Stomach (tissue), 19 donors: ENCODE measurements at places on chromosomes 6 and 20.

- DNase-seq = peak; percentile 19
- H3K27me3 ChIP-seq = peaks cover 9% of the 10 kb centered on the region
- H3K36me3 ChIP-seq = no peaks in the 10 kb centered on the region
- H3K4me3 ChIP-seq = no peak overlapping the region
- H3K27ac ChIP-seq = no peak overlapping the region
Observed at GRCh38 chr6:35562060-35562459, 49.4 kb upstream of the TULP1 start.

DNA sequence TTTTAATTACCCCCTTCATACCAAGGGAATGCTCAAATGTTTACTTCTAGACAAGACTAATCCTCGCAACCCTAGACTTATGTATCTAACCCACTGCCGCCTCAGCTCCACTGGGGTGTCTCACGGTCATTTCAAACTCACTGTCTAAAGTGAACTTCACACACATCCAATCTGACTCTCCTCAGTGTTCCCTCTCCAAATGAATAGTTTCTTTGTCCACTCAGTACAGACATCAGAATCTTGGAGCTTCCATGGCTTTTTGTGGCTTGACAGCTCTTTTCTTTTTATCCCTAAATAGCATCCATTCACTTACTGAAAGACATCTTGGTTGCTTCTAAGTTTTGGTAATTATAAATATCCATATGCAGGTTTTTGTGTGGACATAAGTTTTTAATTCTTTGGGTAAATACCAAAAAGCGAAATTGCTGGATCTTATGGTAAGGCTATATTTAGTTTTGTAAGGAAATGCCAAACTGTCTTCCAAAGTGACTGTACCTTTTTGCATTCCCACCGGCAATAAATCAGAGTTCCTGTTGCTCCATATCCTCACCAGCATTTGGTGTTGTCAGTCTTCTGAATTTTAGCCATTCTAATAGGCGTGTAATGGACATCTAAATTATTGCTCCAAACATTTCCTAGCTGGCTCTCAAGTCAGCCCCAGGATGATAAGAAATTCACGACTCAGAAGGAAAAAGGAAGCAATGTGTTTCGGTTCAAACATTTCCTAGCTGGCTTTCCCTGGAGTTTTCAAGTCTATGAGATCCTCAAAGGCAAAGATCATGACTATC, 73.1 kb downstream of the DNAAF9 start:
- no peak overlapping the region for H3K27ac ChIP-seq
- peaks cover 65% of the 10 kb centered on the region for H3K36me3 ChIP-seq
- no peak overlapping the region for H3K4me3 ChIP-seq
- H3K4me1 ChIP-seq = no peaks in the 10 kb centered on the region

DNA sequence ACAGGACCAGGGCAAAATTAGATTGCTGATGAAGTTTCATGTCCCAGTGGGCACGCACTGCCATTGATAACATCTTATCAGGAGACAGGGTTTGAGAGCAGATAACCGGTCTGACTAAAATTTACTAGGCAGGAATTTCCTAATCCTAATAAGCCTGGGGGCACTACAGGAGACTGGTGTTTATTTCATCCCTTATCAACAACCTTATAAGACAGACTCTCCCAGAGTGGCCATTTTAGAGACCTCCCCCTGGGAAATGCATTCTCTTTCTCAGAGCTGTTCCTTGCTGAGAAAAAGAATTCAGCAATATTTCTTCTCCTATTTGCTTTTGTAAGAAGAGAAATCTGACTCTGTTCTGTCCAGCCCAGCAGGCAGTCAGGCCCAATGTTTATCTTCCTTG, 423.4 kb upstream of the IMPG1 start:
- no peaks in the 10 kb centered on the region for H3K4me1 ChIP-seq
- no peaks in the 10 kb centered on the region for H3K36me3 ChIP-seq
- DNase-seq = no peak
- H3K27ac ChIP-seq = no peak overlapping the region

DNA sequence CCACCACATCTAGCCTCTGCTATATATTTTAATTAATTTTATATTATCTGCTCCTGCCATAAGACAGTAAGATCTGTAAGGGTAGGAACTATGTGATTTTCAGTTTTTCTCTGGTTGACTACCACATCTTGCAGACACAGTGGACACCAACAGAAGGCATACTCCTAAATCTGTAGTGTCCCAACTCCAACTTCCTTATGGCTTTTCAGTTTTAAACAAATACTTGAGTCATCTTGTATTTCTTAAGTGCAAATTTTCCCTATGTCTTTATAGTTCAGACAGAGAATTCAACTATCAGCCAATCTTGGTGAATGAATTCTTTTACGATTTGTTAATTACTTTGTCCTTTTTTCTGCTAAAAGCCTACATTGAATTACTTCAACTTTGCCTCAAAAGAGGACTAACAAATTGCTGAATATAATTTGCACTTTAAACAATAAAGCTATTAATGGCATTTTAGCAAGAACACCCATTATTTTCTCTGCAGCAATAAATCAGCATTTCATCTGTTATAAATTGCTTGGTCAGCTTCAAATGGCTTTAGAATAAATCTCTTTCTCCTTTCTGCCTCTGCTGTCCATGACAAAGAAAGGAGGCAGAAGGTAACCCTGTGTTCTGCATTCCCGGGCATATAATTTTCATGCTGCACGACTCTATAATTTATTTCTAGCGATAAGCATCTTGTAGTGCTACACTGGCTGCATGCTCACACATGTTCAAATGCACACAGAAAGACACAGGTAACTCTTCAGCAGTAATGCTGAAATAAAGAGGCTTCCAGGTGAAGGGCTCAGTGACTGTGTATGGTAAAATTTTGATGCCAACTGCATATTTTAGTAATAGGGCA, 144.8 kb downstream of the BACH2 start:
- no peak overlapping the region for H3K4me3 ChIP-seq
- H3K36me3 ChIP-seq = no peaks in the 10 kb centered on the region
- DNase-seq = no peak
- H3K27ac ChIP-seq = no peak overlapping the region

- no peak for DNase-seq
- H3K27me3 ChIP-seq = no peaks in the 10 kb centered on the region
- no peaks in the 10 kb centered on the region for H3K36me3 ChIP-seq
- H3K4me3 ChIP-seq = no peak overlapping the region
Observed at GRCh38 chr6:51953246-51953645, 134.2 kb downstream of the PKHD1 start.

DNA sequence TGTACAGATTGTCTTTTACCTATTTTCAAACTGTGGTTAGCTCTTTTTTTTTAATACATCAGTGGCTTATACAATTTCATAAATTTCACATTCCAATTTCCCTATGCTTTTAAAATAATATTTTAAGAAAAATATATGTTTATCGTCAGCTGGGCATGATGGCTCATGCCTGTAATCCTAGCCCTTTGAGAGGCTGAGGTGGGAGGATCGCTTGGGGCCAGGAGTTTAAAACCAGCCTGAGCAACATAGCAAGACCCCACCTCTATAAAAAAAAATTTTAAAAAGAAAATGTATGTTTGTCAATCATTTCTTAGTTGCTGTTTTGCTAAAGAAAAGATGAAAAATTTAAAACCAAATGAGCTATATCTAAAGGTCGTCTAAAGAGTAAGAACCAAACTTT, 3.4 kb downstream of the GJA1 start:
- H3K36me3 ChIP-seq = no peaks in the 10 kb centered on the region
- H3K4me3 ChIP-seq = peak overlapping the region; percentile 57
- peaks cover 20% of the 10 kb centered on the region for H3K27me3 ChIP-seq
- H3K27ac ChIP-seq = peak overlapping the region; percentile 85
- H3K4me1 ChIP-seq = peaks cover 14% of the 10 kb centered on the region
- no peak for DNase-seq

DNA sequence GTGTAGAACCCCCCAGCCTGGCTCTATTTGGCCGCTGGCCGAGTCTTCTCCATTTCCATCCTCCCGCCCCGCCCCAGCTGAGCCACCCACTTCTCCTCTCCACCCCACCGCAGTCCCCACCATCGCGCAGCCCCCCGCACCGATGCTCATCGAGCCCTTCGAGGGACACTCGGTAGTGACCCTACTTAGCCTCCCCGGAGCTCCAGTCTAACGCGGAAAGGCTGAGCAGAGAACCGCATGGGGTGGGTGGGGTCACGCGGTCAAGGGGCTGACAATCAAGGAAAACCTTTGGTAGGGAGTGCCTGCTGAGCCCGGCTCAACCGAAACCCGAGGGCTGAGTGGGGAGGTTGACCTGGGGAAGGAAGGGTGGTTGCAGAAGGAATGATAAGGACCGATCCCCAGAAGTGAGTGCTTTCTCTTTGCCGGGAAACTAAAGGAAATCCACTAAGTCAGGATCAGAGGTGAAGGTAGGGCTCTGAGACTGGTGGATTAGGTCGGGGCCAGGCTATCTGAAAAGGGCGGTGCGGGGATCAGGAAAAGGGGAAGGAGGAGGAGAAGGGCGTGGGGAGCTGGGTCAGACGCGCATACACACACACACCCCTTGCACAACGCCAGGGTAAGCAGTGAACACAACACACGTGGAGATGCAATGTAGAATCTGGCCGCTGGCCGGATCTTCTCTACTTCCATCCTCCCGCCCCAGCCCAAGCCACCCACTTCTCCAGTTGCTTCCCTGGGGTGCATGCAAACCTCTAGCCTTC, 49.8 kb downstream of the CPXM1 start:
- peaks cover 66% of the 10 kb centered on the region for H3K27me3 ChIP-seq
- peak; percentile 56 for DNase-seq
- peak overlapping the region; percentile 47 for H3K4me3 ChIP-seq
- peak overlapping the region; percentile 74 for H3K27ac ChIP-seq

DNA sequence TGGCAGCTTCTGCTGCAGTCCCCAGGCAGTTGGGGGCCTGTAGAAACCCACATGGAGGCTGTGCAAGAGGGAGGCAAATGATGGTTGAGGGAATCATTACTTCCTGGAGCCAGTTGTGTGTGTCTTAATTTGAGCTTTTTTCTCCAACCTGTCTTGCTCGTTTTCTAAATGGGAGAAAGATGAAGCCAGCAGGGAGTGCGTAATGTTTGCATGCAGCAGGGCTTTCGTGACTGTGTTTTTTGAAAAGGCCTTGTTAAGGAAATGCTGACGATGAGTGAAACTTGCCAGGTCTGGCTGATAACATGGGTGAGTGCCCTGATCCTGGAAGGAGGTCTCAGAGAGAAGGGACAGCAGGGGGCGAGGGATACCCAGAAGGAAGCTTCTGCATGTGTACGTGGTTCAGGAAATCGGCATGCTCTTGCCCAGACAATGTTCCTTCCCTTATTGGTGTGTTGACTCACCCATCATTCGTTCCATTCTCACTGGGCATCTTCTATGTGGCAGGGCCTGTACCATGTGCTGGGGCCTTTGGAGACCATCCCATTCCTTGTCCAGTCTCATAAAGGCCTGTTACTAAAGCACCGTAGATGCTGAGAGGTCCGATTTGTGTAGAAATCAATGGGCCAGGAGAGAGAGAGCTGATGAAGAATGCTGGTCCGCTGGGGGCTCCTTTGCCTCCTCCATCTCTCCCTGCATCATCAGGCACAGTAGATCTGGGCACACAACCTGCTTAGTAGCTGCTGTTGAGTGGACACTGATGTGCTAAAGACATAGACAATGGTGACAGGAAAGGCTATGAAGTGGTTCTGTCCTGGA, 27.4 kb downstream of the GLP1R start:
- no peaks in the 10 kb centered on the region for H3K36me3 ChIP-seq
- DNase-seq = peak; percentile 56
- H3K27ac ChIP-seq = no peak overlapping the region

- peaks cover 15% of the 10 kb centered on the region for H3K4me1 ChIP-seq
- H3K36me3 ChIP-seq = no peaks in the 10 kb centered on the region
- H3K4me3 ChIP-seq = peak overlapping the region; percentile 57
- DNase-seq = no peak
- H3K27ac ChIP-seq = peak overlapping the region; percentile 63
- H3K27me3 ChIP-seq = peaks cover 13% of the 10 kb centered on the region
Observed at GRCh38 chr20:59221707-59222252, 58.2 kb downstream of the ZNF831 start.

- no peak overlapping the region for H3K27ac ChIP-seq
- no peaks in the 10 kb centered on the region for H3K36me3 ChIP-seq
- no peak for DNase-seq
- H3K4me1 ChIP-seq = peaks cover 38% of the 10 kb centered on the region
- no peaks in the 10 kb centered on the region for H3K27me3 ChIP-seq
Observed at GRCh38 chr6:52375780-52376556, 14.0 kb downstream of the PAQR8 start.

- peak; percentile 52 for DNase-seq
- no peak overlapping the region for H3K27ac ChIP-seq
- no peaks in the 10 kb centered on the region for H3K4me1 ChIP-seq
- no peaks in the 10 kb centered on the region for H3K27me3 ChIP-seq
Observed at GRCh38 chr6:100664274-100665040, 199.7 kb upstream of the SIM1 start.

- no peaks in the 10 kb centered on the region for H3K4me1 ChIP-seq
- no peak overlapping the region for H3K27ac ChIP-seq
- H3K36me3 ChIP-seq = no peaks in the 10 kb centered on the region
- no peaks in the 10 kb centered on the region for H3K27me3 ChIP-seq
Observed at GRCh38 chr6:115854866-115855665, 205.6 kb downstream of the FRK start.

DNA sequence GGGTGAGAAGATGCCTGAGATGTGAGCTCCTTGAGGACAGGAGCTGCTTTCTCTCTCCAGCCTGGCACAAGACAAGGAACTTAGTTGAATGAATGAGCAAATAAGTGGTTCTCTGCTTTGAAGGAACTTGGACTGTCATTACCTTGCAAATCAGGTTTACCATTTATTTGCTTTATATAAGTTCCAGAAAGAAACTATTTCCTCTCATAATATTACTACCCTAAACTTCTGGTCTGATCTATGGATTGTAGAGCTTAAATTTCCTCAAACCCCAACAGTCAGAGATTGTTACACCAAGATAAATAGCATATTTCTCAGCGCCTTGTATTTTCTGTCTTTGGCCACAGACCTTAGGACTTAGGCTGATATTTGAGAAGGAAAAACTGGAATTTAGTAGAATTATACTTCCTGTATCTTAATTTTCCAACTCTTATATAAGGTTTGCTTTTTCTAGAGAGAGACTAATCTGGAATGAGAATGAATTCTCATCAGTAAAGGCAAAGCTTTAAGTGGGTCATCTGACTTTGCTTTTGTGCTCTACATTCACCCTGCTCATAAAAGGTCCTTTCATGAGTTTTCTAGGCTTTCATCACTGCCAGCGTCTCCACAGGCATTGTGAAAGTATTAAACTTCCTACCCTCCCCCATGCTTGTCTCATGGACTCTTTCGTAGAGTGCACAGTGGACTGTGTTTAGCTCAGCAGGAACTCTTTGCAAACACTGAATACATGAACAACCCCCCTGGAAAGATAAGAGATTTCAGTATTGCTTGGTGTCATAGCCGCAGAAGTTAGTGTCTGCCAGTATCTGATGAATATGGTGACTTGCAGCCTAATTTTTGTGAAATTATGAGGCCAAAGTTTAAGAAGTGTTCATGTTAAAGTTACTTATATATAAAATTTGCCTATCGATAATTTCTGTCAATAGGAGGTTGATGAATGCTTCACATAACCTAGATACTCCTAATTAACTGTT, 74.0 kb downstream of the PTPRA start:
- H3K27me3 ChIP-seq = no peaks in the 10 kb centered on the region
- peaks cover 12% of the 10 kb centered on the region for H3K4me1 ChIP-seq
- no peak overlapping the region for H3K4me3 ChIP-seq
- H3K36me3 ChIP-seq = peaks cover 22% of the 10 kb centered on the region
- no peak overlapping the region for H3K27ac ChIP-seq

- no peak overlapping the region for H3K27ac ChIP-seq
- no peak for DNase-seq
- H3K36me3 ChIP-seq = no peaks in the 10 kb centered on the region
- no peak overlapping the region for H3K4me3 ChIP-seq
Observed at GRCh38 chr6:80454197-80454596, 347.7 kb downstream of the BCKDHB start.
